Germinal center (tissue), 1 donor: ENCODE measurements at places on chromosomes 2 and 18.

GRCh38 chr2:110773401-110773921 lies 41.1 kb downstream of the ACOXL start:
- DNase-seq: no peak

- DNase-seq: no peak
Observed at GRCh38 chr2:58120626-58121229, 74.1 kb downstream of the VRK2 start.

- DNase-seq: no peak
Observed at GRCh38 chr2:235066490-235066889, 114.7 kb downstream of the SH3BP4 start.

GRCh38 chr2:62199392-62200125 lies 3.6 kb downstream of the B3GNT2 start:
- no peak for DNase-seq

GRCh38 chr2:170680172-170680941 lies 34.8 kb upstream of the SP5 start:
- DNase-seq: no peak
